ENCODE measurements at places on chromosomes 7 and 10.
A peak's percentile ranks its signal among the peaks of the same experiment; 100 is the strongest.

GRCh38 chr10:86436963-86437362 lies 70.4 kb upstream of the GRID1 start:
- DNase-seq: no peak

DNA sequence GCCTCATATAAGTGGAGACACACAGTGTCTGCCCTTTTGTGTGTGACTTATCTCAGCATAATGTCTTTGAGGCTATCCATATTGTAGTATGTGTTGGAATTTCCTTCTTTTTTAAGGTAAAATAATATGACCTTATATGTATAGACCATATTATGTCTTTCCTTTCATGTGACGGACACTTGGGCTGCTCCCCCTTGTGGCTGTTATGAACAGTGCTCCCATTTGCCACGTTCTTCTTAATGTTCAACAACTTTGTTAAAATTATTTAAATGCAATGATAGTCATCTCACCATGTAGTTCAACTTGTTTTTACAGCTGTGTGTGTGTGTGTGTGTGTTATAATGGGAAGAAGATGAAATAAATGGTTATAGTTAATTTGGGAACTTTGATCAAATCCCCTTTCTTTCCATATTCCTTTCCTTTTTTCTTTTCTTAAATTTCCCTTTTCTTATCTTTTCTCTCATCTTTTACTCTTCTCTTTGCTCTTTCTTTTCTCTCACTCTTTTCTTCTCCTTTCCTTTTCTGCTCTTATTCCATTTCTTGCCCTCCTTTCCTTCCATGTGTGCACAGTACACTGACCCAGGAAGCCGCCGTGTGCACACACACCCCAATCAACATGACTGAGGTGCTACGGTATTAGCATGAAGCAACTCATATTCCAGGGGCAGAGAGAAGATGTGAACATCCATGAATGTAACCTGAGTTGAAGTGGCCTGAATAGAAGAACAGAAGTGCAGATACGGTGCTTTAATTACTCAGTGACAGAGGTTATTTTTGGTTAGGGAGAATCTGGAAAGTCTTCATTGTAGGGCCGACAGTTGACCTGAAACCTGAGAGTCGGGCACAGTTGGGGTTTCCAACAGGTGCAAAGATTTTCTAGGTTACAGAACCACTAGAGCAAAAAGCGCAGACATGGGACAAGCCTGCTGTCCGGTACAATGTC lies 596.6 kb downstream of the SDK1 start:
- no peak for DNase-seq

GRCh38 chr7:422191-422885 lies 97.3 kb downstream of the PDGFA start:
- no peak for DNase-seq

DNA sequence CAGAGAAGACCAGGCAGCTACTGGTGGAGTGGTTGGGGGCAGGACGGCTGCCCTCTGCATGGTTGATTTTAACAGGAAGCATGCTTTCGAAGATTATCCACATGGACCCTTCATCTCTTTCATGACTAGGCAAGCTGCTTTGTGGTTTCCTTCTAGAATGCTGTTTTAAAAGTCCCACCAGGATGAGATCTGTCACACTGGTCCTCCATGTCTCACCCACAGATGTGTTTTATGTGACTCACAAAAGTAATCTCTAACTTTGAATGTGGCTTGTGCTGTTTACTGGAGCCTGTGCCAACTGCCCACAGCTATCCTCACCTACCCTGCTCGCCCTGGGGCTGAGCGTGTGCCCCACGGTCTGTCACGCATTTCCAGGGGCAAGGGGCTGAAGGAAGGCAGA lies 188.8 kb downstream of the GFRA1 start:
- no peak for DNase-seq

DNA sequence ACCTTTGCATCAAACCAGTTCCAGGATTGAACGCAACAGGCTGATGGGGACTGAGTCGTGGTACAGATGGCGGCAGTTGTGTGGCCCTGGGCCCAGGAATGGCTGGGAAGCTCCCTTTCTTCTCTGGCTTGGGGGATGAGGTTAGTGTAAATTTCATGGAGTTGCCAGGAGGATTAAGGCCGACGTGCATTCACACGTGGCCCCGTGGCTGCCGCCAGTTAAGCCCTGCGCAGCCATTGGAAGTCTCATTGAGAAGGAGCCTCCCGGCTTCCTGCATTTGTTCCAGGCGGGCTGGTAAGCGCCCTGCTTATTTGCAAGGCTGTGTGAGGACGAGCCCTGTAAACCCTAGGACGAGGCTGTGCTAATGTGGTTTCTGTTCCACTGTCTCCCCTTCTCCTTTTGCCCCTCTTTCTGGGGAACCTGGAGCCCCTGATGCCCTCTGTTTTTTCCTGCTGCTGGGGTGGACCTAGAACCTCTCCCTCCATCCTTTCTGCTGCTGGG lies 174.7 kb upstream of the TNRC18 start:
- DNase-seq: peak; percentile 45

GRCh38 chr7:191105-191980 lies 1.0 kb upstream of the FAM20C start:
- peak; percentile 84 for DNase-seq

DNA sequence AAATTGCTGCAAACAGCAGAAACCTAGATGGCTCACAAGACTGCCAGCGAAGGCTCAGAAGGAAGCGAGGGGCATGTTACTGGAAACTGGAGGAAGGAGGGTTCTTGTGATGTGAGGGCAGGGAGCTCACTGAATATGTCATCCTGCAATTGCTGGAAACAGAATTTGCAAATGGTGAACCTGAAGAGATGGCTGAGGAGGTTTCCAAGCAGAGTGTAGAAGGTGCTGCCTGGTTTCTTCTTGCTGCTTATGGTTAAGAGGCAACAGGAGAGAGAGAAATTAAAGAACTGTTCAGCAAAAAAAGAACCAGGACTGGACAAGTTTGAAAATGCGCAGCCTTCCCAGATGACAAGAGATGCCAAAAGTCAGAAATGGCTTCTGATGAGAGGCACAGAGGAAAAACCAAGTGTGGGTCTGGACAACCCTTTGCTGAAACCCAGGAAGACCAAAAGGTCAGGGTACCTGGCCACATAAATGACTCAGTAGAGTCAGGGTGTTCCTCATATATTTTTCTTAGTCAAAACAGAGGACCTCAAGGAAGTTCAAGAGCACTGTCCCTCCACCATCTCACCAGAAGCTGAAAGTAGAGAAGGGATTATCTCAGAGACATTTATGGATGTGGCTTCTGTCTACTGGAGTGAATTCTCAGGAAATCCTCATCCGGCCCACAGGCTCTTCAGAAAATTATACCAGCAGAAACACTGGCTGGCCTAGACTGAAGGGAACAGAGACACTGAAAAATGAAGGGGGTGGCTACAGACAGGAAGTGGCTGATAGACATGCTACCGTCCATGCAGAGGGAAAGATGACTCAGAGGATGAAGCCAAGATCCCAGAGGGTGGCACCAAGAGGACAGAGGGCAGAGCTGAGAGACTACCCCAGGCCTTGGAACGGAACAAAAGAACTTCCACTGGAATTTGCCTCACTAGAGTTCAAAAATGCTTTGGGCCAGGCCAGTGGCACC lies 10.1 kb downstream of the PAPOLB start:
- no peak for DNase-seq

- no peak for DNase-seq
These were observed 101.1 kb downstream of the PLXNA4 start for GRCh38 chr7:132475037-132475668.

DNA sequence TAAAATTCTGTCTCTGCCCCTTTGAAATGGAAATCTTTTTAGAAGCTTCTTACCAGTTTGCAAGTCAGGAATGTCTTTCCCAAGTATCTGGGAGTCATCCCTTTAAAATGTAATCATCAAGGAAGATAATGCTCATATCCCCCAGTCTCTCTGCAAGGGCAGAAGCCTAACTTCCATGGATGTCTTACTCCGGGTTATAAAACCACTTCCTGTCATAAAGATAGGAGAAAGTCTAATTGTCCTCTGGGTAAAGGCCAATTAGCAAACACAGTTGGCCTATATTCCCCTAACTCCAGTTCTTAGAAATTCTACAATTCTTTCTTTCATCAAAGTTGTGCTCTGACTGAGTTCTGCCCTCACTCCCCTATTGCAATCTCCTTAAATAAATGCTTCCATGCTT lies 1631.5 kb upstream of the LRRTM3 start:
- DNase-seq: no peak

DNA sequence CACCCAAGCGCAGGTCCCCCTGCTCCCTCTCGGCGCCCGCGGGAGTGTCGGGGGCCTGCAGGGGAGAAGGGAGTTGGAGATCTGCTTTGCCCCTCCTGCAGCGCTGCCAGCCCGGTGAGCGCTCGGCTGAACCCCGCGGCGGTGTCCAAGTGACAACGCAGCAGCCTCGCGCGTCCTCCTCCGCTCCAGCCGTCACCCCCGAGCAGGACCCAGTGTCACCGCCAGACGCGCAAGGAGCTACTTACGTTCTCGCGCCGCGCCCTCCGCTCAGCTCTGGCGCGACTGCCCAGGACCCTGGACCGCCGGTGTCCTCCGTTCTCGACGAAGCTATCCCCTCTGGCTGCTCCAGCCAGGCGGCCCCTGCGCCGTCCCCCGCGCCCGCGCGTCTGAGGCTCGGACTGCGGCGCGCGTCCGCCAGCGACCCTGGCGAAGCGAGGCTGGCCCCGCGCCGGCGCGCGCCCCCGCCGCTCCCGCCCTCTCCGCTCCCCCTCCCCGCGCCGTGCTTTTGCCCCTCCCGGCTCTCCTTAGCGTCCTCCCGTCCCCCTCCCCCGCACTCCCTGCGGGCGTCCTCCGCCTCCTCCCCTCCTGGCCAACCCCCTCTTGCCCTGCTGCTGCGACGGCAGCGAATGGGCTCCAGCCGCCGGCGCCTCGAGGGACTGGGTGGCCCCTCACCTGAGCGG lies at the start of gene NRCAM:
Gene NRCAM, minus strand, starts transcription at position 439 of the 680 bp plus-strand sequence. CDS start 216,372 bp downstream, outside the sequence.
- peak; percentile 94 for DNase-seq

- no peak for DNase-seq
These were observed 125.8 kb downstream of the PTPRN2 start for GRCh38 chr7:158461824-158462223.

DNA sequence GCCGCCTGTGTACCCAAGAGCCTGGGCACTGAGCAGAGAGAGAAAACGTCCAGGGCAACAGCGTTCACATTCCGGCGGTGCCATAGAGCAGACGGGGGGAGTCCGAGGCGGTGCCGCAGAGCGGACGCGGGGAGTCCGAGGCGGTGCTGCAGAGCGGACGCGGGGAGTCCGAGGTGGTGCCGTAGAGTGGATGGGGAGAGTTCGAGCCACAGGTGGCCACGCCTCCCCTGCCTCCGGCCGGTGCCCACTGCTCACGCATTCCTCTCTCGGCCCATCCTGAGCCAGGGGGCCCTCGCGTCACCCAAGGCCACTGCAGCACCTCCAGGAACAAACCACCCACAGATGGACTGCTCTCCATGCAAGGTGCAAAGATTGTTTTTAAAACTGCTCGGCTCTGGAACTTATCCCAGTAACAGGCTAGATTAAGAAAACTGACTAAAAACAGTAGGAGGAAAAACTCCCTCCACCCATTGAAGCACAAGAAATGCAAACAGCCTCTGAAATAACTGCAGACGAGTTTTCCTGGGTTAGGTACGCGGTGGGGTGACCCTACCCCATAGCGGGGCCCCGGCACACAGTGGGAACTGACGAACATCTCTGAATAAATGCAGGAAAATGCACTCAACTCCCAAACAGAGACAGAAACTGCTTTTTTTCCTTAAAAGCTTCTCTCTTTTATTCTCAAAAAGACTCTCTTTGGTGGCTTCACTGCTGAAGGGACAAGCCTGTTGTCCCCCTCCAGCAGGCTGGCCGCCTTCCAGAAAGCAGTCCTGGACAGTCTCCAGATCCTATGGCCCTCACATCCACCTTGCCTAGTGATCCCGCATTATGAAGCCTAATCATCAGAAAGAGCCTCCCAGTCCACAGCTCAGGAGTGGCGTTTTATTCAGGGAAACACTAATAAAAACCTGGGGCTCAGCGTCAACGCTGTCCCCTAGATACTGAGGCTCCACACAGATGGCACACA lies 55.9 kb downstream of the DIP2C start:
- peak; percentile 7 for DNase-seq

GRCh38 chr10:76071653-76072365 lies 640.4 kb downstream of the LRMDA start:
- DNase-seq: no peak

DNA sequence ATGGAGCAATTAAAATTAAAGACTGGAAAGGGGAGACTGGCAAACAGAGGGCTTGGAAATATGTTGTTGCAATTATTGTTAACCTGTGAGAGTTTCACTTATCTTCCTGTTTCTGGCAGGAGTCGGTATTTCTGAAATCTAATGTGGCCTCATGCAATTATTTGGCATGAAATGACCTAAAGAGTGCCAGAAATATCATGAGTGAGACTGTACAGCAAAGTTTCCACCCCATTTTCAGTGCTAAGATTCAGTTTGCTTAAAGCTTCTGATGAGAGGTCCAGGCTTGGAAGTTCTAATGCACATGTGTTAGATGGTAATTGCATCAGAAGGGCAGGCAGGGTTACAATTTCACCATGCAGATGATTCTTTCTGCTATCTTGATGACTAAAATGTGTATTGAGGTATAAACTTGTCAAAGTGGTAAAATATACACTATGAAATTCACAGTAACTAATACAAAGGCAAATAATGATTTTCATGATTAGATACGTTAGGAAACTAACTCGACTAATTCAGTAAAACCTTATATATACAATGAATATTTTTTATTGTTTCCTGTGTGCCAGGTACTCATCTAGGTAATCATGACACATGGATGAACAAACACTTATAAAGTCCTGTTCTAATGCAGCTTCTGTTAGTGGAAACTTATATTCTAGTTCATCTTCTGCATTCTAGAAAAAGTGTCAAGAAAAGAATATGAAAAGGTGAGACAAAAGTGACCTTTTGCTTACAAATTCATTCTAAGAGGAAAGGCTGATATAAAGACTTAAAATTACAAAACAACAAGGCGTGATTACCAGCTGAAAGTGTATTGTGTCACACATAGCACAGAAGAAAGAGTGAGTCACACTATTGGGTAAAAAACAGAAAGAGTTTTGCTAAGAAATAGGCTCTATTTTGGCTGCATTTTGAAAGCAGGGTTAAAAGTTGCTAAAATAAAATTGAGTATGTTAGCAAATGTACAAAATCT lies 533.4 kb upstream of the SEMA3D start:
- no peak for DNase-seq

DNA sequence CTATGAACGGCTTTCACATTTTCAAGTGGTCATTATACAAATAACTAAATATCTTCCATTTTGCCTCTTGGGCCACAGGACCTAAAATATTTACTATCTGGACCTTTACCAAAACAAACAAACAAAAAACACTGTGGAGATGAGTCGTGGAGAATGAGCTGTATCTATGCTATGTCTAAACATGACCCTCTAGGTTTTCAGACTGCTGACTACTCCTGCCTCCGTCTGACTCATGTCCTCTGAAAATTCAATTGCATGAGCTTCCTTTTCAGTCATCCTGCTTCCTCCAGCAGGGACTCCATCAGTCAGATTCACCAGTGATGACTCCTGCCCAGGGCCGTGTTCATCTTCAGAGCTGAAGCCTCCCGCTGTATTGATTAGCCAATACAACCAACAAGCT lies 96.8 kb downstream of the COL28A1 start:
- no peak for DNase-seq

DNA sequence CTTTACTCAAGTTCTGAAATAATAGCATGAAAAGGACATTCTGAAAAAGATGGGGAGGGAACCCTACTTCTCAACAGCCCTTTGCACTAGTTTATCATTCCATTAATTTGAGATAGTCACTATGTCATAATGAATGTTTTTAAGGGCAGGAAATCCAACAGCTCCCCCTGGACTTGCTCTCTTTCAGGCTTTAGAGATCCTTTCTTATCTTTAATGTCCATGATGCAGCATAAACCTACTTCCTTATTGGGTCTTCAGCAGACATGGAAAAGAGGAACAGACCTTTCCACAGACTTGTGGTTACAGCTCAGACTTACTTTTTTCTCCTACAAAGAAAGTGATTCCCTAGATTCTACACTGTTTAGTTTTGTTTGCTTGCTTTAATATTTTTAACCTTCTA lies 87.3 kb downstream of the IDE start:
- DNase-seq: no peak
